ENCODE measurements at places on chromosomes 16 and 17.

DNA sequence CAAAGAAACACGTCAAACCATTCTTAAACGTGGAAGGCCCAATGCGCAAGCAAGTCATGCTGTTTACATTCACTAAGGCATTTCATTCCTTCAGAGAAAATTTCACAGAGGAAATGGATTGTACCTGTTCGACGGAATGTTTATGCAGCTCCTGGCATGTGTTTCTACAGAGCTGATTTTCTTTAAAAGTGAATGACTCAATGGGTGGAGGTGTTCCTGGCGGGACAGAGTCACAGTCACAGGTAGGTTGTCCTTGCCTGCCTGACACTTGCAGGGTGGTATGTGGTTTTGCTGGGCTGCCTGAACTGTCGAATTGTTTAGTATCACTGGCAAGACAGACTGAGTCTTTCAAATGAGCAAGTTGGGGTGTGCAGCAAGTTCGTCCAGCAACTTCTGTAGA, 11.6 kb downstream of the PALB2 start:
- no peak for DNase-seq

GRCh38 chr16:62249069-62249468, 212.8 kb upstream of the CDH8 start:
- DNase-seq = no peak

GRCh38 chr16:31305219-31305618, 45.4 kb downstream of the ITGAM start:
- DNase-seq = no peak

DNA sequence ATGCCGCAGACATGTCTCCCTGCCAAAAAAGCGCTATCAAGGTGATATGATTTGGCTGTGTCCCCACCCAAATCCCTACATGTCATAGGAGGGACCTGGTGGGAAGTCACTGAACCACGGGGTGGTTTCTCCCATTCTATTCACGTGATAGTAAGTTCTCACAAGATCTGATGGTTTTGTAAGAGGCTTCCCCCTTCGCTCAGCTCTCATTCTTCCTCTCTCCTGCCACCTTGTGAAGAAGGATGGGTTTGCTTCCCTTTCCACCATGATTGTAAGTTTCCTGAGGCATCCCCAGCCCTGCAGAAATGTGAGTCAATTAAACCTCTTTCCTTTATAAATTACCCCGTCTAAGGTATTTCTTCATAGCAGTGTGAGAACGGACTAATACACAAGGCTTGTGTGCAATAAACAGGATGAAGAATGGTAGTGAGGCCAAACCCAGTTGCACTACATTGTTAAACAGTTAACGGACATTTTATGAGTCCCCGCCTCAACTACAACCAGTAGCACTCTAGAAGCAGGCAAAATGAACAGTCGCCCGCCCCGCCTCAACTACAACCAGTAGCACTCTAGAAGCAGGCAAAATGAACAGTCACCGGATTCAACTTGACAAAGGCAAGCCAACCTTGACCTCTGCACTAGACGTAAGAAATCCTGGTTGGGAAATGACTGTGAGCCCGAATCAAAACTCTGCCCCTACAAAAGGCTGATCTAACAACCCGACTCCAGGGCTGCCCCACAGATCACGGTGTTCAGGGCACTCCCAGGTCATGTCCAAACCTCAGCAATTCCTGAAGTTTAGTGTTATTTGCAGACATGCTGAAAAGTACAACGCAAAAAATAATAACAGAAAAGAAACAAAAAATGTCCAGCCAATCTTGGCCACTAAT, 26.3 kb downstream of the VPS53 start:
- DNase-seq = no peak

DNA sequence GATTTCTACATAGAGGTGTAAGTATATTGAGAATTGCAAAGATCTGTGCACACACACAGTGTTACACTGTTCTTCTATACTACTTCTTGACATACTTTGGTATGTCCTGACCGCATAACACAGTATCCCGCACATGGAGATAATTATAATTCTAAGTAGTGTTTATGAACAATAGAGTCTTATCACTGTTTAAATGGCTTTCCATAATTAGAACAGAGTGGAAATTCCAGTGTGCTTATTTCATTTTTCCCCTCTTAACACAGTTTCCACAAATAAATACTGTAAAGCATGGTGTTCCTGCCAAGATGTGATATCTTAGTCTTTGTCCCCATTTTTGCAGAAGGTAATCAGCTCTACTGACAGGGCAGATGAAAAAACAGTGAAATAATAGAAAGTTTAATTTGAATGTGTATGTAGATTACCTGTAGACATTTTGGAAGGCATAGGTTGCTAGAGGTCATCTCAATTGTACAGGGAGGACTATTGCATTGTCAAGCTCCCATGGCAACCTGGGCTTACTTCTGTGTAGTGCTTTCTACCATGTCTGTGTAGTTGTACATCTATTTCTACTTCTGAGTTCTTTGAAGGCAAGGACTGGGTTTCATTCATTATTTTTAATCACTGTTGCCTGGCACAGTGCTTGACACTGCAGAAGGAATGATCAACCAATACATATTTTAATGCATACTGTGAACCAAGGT, 10.1 kb upstream of the KRT28 start:
- DNase-seq = no peak

- DNase-seq = peak; percentile 97
Measured at GRCh38 chr17:18182978-18183333, 672 bp upstream of the ALKBH5 start.

DNA sequence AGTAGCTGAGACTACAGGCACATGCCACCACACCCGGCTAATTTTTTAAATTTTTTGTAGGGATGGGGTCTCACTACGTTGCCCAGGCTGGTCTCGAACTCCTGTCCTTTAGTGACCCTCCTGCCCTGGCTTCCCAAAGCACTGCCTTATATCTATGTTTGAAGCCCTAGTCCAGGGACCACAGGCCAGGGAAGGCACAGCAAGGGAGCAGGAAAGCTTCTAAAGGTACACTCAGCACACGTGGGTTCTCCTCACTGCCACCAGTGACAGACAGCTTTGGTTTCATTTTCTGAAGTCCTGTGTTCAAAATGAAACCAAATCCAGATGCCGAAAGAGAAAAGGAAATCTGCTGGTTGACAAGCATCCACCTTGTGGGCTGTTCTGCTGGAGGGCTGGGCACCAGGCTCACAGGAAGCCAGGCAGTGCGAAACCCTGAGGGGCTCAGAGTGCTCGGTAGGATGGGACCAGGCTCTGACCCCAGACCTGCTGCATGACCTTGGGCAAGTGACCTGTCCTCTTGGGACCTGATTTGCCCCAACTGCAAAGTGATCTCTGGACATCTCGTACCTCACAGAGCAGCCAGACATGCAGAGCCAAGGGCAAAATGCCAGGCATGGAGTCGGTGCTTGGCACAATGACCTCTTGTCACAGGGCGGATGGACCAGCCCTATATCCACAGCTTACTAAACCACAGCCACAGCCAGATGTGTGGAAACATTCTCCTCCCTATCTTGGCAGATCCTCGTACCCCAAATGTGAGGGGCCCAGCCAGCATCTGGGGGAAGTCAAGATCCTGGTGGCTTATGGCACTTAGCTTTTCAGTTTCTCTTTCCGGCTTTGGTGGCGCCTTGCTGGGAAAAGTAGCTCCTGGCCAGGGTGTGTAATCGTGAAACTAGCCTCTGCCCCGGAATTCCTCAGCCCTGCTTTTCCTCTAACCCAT, 2.8 kb upstream of the SOCS1 start:
- DNase-seq = no peak

DNA sequence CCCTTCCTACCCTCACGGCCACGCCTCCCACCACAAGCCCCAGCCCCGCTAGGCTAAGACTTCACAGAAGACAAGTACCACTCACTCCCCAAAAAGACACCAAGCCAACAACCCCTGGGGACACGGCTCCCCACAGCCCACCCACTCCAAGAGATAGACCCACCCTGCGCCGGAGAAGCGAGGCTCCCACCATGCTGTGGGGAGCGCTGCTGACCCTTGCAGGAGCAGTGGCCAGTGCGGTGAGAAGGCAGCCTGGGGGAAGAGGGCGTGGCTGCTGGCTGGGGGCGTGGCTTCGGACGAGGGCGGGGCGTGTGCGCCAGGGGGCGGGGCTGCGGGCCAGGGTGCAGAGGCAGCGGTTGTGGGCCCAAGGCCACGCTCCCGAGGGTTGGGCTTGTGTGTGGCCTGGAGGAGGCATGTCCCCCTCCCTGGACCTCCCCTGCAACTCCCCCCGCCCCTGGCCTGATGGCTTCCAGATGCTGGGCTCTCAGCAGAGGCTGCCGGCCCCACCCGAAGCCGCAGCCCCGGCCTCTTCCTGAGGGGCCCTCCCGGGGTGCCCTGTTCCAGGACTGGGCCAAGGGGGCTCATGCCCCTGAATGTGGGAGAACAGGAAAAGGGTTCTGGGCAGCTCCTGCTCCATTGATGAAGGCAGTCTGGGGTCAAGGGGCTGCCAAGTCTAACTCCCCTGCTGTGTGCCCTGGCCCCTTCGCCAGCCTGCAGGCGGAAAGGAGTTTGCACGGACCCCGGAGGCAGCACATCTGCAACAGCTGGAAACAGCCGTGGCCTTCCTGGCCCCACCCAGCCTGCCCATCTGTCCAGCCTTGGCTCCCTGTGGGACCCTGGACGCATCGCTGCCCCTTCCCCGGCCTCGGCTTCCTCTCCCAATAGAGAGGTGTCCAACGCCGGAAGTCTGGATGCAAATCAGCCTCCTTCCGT, 9.1 kb downstream of the TFAP4 start:
- DNase-seq = no peak

DNA sequence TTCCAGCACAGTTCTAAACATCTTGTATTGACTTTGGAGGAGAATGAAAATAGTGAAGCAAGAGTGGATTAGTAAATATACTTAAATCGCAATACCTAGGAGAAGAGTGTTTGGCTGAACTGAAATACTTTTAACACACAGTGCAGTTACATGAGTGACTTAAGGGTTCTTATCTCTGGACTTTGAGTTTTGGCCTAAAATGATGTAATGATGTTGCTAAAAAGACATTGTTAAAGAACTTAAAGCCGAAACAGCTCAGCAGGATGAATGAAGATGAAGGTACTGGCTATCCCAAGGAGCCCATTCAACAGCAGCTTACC, 28.1 kb downstream of the PMP22 start:
- DNase-seq = no peak

GRCh38 chr17:13420878-13421277, 180.9 kb downstream of the HS3ST3A1 start:
- no peak for DNase-seq

GRCh38 chr17:66511135-66511534, 208.7 kb downstream of the PRKCA start:
- no peak for DNase-seq

GRCh38 chr17:68850749-68851510, 104.3 kb downstream of the ABCA8 start:
- no peak for DNase-seq

DNA sequence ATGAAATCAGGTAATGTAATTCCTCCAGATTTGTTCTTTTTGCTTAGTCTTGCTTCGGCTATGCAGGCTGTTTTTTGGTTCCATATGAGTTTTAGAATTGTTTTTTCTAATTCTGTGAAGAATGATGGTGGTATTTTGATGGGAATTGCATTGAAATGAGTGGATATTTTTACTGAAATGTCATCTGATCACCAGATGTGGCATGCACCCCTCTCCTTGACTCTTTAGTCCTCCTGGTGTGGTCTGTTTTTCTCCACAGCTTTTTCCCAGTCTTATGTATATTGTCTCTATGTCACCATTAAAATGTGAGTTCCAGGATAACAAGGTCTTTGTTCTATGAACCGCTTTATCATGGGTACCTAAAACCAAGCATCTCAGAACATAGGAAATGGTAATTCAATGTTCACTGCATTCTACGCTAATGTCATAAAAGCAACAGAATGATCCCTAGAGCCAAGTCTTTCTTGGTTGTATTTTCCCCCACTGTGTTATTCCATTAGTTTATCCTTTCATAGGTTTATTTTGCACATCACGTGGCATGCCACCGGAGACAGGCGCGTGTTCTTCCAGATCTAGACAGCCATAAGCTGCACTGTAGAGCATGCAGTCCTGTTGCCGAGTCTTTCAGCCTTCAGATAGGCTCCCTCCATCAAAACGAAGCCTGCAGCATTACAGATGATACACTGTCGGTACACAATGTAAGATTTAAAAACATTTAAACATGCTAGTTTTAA, 172.5 kb downstream of the RPTOR start:
- no peak for DNase-seq

- no peak for DNase-seq
Measured at GRCh38 chr17:65402513-65403496, 158.6 kb downstream of the AXIN2 start.

GRCh38 chr17:1515640-1516387, 598 bp downstream of the INPP5K start:
- DNase-seq = peak; percentile 78

GRCh38 chr17:40791787-40792436, 7.8 kb downstream of the KRT28 start:
- peak; percentile 32 for DNase-seq

- DNase-seq = no peak
Measured at GRCh38 chr16:48168075-48168474, 12.3 kb upstream of the ABCC12 start.

DNA sequence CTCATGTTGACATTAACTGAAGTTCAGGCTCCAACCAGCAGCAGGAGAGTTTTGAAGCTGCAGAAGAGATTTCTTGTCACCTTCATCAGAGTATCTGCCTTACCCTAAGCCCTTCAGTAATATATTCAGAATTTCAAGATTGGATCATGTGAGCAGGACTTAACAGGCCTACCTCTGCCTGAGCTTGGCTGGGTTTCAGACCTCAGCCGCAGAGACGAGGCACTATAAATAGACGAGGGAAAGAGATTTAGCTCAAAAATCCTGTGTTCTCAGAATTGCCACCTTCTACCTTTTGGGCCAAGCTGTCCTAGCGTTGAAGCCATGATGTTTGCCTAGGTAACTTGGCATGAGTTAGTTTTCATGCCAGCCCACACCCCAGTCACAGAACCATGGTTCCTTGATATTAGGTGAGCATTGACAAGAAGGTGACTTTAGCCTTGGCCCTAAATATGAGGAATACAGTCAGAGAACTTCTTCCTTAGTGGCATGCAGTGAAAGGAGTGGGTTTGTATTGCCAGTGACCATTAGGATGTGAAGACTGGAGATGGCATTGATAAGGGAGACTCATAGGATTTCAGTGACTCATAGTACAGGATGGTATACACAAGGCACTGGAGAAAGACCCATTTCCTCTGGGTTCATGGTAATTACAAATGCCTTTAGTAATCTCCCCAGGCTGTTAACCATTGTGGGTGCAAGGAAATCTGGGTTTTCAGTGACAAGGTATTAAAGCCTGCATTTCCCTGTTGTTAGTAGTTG, 224.3 kb downstream of the MSI2 start:
- DNase-seq = no peak

DNA sequence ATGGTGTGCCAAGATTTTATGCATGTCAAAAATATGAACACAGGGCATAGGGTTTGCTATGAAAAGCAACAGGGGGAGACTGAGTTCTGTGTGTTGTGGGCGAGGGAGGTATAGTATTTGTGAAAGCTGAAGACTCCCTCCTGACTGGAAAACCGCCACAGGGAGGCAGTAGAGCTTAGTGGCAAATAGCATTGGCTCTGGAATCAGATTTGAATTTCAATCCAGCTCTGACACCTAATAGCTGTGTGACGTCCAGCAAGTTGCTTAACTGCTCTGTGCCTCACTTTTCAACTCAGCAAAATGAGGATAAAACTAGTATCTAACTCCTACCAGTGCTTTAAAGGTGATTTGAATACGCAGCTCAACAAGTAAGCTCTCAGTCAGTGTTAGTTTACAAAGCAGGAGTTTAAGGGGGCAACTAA, 22.0 kb downstream of the KPNA2 start:
- DNase-seq = no peak

- no peak for DNase-seq
Measured at GRCh38 chr17:21379080-21379711, 3.0 kb downstream of the KCNJ12 start.

GRCh38 chr16:4695473-4696171, 2.3 kb downstream of the NUDT16L1 start:
- no peak for DNase-seq

- DNase-seq = no peak
Measured at GRCh38 chr16:1045310-1045992, 27.1 kb upstream of the SSTR5 start.

All from SW 1271 (cell line).